Right hindlimb (tissue), 1 donor: ENCODE measurements at places on chromosomes 2 and 18.

DNA sequence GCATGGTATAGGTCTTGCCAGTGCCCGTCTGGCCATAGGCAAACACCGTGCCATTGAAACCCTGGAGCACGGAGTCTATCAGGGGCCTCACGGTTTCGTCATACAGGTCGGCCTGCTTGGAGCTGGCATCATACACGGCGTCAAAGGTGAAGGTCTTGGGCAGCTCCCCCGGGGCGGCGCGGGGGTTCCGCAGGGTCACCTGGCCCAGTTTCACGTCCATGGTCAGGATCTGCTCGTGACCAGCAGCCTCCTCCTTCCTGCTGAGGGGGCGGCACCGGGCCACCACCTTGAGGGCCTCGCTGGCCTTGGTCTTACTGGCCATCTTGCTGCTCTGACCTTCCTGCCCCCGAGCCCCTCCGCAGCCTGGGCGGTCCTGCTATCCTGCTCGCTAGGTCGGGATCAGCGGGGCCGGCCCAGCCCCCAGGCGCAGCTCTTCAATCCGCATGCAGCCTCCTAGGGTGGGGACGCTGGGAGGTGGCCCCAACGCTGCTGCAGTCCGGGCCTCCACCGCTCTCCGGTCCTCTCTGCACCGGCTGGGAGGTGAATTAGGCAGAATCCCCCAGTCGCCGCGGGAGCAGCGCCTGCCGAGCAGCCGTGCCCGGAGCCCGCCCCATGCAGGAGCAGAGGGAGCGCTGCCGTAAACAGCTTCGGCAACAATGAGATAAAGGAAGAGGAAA, 563 bp downstream of the KIF3C start:
- no peak for DNase-seq

DNA sequence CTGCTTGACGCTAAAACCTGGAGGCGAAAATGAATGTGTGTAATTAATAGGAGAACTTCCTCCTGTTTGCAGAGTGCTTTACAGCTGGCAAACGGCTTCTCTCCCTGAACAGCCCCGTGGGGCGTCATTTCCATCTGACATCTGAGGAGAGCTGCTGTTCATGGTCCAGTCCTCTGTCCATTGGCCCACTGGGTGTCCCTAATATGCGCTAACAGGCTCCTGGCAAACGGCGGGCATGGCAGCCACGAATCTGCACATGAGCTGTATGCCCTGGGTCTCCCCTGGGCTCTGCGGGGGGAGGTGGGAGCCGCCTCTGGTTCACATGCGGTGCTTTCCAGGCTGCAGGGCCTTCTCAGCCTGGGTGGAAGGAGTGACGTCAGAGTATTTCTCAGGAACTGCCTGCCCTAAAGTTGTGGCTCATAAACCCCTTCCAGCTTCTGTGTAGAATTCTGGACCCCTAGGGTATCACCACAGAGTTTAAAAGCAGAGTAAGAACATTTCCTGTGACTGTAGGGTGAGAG, 73.2 kb downstream of the LRRFIP1 start:
- DNase-seq = peak; percentile 86

DNA sequence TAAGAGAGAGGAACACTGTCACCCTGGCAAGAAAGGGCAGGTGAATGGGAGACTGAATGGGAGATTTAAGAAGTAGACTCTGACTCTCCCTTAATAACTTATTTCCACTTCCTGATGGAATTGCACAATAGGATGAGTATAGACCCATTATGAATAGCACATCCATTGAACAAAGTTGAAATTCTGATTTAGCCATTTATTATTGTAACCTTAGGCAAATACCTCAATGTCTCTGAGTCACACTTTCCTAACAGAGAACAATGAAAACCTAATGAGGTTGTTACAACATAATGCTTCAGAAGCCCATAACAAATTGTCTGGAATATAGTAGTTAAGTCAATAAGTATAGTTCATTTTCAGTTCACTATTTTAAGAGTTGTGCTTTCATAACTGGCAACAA, 78.9 kb downstream of the NRXN1 start:
- no peak for DNase-seq

GRCh38 chr2:141943918-141944317, 186.9 kb downstream of the LRP1B start:
- no peak for DNase-seq

DNA sequence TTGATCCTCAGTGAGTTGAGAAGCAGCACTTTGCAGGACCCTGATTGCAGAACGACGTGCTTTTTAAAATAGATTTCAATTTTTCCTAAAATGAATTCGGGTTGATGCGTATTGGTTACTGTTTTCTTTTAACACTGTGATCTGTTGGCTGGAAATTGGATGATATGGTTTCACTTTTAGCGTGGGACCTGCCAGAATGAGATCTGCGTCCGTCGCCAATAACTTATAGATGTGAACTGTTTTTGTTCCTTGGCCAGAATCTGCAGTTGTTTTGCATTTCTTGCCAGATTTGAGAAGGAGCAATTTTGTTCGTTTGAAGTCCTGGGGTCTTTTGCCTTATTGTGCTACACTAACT, 703 bp downstream of the UGGT1 start:
- no peak for DNase-seq

- no peak for DNase-seq
Measured at GRCh38 chr2:80238692-80239469, 65.7 kb downstream of the LRRTM1 start.

DNA sequence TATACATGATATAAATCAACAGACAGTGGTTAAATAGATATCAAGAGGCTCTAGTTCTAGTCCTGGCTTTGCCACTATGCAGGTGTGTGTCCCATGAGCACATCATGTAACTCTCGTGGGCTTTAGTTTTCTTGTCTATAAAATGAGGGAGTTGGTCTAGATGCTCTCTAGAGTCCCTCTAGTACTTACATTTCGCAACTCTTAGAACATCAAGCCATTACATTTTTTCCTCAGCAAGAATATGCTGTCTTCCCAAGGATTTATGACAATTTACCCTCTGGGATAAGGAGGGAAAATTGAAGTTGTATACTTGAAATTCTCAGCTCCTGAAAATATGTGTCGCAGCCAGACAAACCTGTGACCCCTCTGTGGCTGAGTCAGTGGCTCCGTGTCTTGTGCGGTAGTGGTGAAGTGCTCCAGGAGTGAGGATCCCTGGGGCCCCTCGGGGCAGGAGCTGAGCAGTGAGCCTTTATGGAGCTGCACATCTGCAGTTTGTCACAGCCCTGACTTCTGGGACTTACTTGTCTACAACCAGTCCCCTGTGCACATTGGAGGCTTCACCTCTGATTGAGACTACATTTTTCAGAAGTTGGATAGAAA, 6.8 kb downstream of the PKP4 start:
- no peak for DNase-seq

DNA sequence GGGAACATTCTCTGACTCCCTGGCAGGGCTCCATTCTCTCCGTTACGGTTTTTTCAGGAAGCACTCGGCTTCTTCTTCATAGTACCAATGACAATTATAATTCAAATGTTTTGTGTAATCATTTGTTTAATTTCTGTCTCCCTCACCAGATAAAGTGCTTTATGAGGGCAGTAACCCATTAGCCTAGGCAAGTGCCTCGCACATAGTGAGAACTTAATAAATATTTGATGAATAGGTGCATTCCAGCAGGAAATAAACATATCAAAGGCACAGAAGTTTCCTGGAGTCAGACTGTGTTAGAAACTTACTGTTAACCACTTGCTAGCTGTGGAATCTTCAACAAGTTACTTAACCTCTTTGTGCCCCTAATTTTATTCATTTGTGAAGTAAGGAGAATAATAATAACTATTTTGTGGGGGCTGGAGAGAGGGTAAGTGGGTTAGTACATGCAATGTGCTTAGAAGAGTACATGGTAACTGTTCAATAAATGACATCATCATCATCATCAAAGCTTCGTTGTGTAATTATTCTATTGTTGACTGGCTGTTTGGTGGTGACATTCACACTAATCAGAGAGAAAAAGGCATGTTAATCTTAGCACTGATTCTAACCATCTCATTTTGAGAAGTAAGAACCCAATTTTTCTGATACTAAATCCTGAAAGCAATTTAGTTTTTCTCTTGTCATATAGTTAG, 352.3 kb downstream of the INSIG2 start:
- DNase-seq = no peak

- no peak for DNase-seq
Measured at GRCh38 chr2:104262714-104263113, 591.2 kb upstream of the POU3F3 start.

DNA sequence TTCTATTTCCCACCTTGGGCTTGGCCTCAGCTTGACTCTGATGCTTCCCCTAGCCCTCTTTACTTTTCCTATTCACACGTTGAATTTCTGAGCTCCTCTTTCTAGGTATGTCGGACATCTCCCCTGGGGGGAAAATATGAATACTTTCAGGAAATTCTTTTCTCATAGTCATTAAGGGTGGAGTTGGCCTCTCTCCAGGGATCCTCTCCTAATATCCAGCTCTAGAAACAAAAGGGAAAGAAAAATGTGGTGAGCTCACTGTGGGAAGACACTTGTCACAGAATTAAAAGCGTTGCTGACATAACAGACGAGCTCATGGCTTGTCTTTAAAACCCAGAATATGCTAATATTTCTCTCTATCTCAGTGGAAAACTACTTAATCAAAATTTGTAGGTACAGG, 132.7 kb upstream of the MEX3C start:
- DNase-seq = no peak

DNA sequence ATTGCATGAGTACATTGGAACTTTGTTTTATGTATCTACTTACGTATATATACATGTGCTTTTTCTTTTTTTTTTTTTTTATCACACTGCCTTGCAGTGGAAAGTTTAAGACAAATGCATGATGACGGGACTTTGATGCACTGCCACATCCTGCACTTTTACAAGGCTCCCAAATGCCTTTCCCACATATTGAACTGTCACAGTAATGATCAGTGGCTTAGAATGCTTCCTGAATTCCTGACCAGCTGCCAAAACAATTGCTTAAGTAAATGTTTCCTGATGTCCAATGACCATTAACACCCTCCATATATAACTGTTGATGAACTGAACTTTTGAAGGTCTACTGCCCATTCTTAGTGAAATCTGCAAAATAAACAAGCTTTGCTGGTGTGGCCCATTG, 60.2 kb downstream of the LYPD6B start:
- no peak for DNase-seq

DNA sequence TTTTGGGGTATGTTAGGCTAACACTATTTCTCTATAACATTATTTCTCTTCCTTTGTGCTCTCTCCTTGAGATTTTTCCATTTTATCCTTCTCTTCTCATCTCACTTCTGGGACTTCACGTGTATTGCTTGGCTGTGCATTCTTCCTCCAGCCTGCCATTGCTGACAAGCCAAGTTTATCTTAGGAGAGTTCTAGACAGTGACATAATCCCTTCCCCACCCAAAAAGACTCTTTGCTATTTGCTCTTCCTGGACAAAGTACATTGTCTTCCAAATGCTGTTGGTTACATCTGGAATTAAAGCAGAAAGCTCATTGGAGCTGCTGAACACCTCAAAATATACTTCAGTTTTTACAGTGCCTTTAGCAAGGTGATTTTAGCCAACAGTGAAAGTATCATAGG, 8.9 kb downstream of the TSPYL6 start:
- DNase-seq = no peak

GRCh38 chr2:56130463-56131070, 53.2 kb upstream of the CCDC85A start:
- DNase-seq = no peak

DNA sequence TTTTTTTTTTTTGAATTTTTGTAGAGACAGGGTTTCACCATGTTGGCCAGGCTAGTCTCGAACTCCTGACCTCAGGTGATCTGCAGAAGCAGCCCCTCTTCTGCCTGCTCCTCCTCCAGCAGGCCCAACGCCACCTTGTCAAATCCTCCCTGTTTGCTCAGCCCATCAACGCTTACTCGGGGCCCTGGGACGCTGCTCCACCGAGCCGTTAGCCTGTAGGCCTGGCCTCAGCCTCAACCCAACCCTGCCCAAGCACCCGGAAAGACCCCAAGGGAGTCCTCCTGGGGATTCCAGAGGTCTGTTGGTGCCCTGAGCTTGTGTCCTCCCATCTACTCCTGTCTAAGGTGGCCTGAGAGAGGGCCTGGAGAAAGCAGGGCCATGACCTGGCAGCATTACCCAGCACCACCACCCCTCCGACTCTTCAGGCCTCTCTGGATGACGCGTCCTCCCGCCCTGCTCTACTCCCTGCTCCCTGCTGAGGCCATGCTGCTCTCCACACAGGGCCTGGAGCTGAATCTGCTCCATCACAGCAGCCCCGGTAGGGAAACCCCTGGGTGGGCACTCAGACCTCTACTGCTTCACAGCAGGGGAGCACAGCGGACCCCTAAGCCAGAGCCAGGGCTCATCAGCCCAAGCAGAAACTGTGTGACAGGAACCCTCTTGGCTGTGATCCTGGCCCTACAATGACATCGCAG, 3.2 kb downstream of the STK25 start:
- DNase-seq = no peak

- DNase-seq = no peak
Measured at GRCh38 chr2:38145236-38145635, 69.3 kb upstream of the CYP1B1 start.

DNA sequence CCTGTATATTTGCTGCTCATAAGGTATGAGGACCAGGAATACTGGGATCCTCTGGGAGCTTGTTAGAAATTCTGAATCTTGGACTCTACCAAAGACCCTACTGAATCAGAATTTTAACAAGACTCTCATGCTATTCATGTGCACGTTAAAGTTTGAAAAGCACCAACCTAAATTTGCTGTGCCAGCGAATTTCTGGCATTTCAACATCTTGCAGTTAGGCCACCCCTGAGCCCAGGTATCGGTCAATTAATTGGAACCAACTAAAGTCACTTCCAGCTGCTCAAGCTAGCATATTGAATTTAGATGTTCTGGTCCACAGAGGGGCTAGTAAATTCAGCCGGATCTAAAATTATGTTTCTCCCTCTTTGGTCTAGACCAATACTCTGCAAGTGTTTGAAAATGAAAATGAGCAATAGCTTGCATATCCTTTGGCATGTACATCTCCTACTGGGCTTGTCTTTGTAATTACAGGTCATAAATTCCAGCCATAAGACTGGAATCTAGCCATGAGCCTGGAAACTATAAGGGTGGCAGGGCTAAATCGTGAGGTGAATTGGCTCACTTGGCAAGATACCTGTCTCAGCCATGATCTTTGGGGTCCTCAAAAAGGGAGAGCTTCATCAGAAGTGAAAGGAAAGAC, 72.4 kb downstream of the SKA1 start:
- no peak for DNase-seq

DNA sequence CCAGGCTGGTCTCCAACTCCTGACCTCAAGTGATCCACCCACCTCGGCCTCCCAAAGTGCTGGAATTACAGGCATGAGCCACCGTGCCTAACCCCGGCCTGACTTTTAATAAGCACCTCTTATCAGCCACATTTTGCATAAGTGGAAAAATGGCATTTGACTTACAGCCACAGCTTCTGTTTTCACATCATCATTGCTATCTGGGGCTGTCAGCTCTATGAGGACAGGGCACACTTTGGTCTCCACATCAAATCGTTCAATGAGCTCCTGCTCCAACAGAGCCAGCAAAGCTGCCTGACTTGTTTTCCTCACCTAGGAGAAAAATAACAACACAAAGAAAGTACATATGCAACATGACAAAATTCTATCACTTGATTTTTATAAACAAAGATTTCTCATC, 26.4 kb downstream of the PPP4R1 start:
- DNase-seq = no peak
